RPMI7951 (cell line): ENCODE measurements at places on chromosomes 1 and 21. TPM values are rescaled to one million over a fixed set of nuclear protein-coding genes. Genes with fewer than 3 reads are reported as not detected.

The PROX1 gene
- total RNA-seq, result 2.4 and 3.0 TPM in 2 replicates

The CA6 gene
- not detected in 2 replicates for total RNA-seq

The CELA2B gene
- total RNA-seq, result not detected in 2 replicates

The LINGO4 gene
- not detected in 2 replicates for total RNA-seq

The GJB3 gene
- not detected in 2 replicates for total RNA-seq

The MRAP gene
- total RNA-seq, result not detected in 2 replicates

The SEMA6C gene
- total RNA-seq, result 0.48 and 0.78 TPM in 2 replicates

The ZNF593OS gene
- total RNA-seq, result not detected in 2 replicates

The ALX3 gene
- not detected in 2 replicates for total RNA-seq

The PTPN14 gene
- 29.0 and 31.8 TPM in 2 replicates for total RNA-seq

The FBXO42 gene
- 14.6 and 21.3 TPM in 2 replicates for total RNA-seq

The PLXNA2 gene
- total RNA-seq, result 7.0 and 9.4 TPM in 2 replicates

The SLC45A1 gene
- total RNA-seq, result 0.20 and 0.84 TPM in 2 replicates

The BPNT1 gene
- 19.3 and 32.3 TPM in 2 replicates for total RNA-seq

The MASP2 gene
- total RNA-seq, result not detected in 2 replicates

The FCRL2 gene
- not detected in 2 replicates for total RNA-seq

The TDRD10 gene
- total RNA-seq, result not detected in 2 replicates

The TRPM2 gene
- total RNA-seq, result 6.7 and 10.4 TPM in 2 replicates
